ENCODE measurements at places on chromosomes 6 and 20.

GRCh38 chr6:127477658-127478057 lies 18.5 kb upstream of the KIAA0408 start:
- DNase-seq: no peak

DNA sequence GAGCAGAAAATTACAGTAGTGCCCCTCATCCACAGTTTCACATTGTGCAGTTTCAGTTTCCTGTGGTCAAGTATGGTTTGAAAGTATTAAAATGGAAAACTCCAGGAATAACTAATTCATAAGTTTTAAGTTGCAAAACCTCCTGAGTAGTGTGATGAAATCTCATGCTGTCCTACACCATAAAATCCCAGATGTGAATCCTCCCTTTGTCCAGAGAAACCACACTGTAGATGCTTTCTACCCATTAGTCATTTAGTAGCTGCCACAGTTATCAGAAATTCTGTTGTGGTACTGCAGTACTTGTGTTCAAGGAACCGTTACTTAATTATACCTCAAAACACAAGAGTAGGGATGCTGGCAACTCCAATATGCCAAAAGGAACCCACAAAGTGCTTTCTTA lies 74.7 kb downstream of the PTCHD4 start:
- DNase-seq: no peak

DNA sequence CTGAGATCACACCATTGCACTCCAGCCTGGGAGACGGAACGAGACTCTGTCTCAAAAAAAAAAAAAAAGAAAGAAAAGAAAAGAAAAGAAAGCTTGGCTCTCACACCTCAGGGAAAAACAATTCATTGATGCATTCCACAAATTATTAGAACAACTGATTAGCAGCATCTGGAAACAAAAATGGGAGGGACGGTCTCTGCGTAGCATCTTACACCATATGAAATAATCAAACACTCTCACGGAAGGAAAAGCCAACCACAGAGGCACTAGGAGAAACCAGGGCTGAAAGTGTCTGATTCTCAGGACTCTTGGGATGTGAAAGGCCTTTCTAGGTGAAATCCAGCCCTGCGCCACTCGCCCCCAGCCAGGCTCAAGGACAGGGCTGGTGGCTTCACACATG lies 2.3 kb upstream of the HELZ2 start:
- no peak for DNase-seq

DNA sequence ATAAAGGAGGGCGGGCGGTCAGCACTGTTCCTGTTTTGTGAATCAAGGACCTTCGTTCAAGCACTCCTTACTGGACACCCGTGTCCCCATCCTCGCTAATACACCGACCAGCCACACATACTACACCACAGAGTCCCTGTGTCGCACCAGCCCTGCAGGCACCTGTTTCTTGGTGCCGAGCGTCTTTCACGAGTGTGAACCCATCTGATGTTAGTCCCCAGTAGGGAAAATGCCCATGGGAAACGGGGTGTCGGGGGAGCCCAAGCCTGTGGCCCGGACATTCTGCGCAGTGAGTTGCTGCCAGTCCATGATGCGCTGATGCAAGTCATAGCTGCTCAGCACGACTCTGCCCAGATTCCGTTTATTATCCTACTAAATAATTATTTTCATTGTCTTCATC lies 74.7 kb downstream of the TTLL2 start:
- DNase-seq: no peak

- DNase-seq: no peak
These were observed 112.9 kb downstream of the FOXO3 start for GRCh38 chr6:108673602-108674001.
